ENCODE measurements at places on chromosomes 6 and 20.

DNA sequence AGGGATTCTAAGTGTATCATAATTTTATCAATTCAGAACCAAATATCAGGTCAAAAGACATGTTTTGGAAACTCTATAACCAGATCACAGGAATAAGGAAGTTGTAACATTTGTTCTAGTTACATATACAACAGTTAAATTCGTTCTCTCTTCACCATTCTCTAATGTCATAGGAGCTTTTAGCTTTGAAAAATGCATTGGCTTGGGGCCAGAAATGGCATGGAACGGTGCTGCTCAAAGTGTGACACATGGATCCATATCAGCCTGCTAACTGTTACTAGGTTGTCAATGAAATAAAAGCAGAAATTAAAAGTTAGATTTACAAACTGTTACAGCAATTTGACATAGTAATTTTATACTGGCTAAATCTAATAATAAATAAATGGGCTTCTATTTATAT, 120.3 kb downstream of the LCA5 start:
- no peak for DNase-seq

GRCh38 chr6:142027074-142027473, 105.7 kb upstream of the GJE1 start:
- DNase-seq = no peak

DNA sequence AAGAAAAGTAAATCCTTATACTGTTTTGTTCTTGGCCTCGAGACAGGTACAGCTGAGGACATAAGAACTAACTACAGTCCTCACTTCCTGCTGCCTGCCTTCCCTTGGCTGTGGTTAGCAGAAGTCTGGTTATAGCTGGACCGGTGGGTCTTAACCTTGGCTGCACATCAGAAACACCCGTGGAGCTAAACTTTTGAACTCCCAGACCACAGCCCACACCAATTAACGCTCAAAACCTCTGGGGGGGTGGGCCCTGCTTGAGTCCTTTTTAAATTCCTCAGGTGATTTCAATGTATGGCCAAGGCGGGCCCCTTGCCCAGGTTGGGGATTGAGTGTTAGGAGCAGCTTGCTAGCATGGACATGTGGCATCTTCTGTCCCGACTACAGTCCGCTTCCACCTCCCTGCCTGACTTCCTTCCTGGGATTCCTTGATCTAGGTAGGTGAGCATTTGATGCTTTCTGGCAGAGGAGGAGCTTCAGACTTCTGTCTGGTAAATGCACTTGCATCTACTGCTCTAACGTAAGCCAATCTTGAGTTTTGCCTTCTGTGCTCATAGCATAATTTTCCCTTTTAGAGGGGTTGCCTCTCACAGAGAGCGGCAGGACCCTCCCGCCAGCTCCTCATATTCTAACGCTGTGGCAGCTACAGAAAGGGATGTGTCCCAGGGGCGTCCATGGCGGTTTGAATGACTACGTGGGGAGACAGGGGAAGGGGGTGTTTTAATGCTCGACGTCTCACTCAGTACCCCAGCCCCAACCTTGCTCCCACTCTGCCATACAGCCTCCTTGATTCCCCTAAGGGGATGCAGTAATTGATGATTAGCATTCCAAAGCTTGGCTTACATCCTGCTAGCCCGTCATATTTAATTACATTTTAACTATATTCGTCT, 390.1 kb downstream of the ZFAND3 start:
- DNase-seq = no peak

DNA sequence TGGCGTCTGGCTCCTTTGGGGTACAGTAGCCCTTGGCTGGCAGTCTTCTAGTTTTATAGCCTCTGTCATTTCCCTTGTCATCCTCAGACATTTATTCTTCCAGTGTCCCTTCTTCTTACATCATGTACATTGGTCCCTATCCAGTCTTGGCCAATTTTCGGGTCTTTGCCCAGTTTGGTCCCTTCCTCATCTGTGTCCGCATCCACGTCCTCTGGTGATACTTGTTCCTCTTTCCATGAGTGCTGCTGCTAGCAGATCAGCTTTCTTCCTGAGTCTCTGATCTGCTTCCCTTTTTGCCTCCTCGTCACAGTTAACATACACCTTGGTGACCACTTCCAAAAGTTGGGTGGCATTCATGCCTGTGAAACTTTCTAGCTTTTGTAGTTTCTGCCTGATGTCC, 86.2 kb upstream of the GPR6 start:
- peak; percentile 12 for DNase-seq

- no peak for DNase-seq
Measured at GRCh38 chr20:33279261-33279910, 3.6 kb upstream of the BPIFB1 start.

DNA sequence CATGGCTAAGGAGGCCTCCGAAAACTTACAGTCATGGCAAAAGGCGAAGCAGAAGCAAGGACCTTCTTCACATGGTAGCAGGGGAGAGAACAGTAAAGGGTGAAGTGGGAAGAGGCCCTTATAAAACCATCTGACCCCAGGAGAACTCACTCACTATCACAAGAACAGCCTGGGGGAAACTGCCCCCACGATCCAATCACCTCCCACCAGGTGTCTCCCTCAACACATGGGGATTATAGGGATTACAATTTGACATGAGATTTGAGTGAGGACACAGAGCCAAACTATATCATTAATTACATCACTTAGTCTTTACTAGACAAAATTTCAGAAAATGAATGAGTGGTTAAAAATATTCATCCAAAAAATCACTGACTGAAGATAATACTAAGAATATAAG, 453.6 kb downstream of the COL12A1 start:
- no peak for DNase-seq

DNA sequence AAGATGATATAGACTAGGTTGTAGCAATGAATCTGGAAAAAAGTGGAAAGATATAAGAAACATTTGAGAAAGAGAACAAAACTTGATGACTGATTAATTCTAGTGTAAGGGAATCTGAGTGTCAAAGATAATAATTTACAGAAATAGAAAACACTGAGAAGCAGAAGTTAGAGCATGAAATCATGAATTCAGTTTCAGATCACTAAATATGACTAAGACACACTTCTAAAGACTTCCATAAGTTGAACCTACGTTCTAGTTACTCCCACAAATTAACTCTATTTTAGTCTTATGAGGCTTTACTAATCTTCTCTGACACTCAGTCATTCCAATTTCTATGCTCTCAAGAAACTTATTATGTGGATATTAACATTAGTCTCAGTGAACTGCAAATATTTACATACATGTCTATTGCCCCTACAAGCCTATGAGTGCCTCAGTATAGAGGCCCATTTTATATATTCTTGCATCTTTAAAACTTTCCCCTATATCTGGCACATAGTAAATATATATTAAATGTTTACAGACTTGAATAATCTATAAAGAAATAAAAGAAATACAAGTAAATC, 30.4 kb downstream of the IBTK start:
- DNase-seq = no peak

DNA sequence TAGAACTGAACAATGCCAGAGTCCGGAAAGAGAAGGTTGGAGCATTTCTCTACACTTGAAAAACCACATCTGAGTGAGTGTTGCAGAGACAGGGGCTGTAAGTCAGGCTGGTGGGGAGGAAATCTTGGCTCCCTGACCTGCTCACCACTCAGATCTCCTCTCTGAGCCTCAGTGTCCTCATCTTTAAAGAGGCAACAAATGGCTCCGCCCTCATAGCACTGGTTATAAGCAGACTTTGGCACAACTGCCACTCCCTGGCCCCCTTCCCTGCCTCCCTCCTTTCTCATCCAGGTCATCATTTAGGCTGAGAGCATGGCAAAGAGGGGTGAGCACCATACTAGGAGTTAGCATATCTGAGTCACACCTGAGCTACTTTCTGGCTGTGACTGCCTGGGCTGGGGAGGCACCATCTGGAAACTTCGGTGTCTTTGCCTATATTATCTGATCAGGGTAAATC, 10.6 kb downstream of the SIRPG start:
- no peak for DNase-seq

DNA sequence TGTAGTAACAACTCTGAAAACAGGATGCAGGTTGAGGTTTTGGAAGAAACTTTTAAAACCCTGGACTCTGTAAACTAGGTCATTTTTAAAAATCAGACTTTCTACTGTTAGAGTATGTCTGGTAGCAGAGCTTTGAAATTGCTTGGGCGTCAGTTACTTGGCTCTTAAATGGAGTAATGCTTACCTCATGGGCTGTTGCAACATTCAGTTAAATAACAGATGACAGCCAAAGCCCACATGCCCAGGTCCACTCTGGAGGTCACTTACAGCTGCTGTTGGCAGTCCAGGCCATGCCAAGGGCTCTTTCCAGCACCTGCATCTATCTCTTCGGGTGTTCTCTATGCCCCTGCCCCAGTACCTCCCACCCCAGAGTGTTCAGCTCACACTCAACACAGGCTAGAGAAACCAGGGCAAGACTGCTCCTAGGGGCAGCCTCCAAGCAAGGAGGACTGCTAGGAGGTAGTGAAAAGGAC, 96.4 kb downstream of the BANF2 start:
- DNase-seq = no peak

DNA sequence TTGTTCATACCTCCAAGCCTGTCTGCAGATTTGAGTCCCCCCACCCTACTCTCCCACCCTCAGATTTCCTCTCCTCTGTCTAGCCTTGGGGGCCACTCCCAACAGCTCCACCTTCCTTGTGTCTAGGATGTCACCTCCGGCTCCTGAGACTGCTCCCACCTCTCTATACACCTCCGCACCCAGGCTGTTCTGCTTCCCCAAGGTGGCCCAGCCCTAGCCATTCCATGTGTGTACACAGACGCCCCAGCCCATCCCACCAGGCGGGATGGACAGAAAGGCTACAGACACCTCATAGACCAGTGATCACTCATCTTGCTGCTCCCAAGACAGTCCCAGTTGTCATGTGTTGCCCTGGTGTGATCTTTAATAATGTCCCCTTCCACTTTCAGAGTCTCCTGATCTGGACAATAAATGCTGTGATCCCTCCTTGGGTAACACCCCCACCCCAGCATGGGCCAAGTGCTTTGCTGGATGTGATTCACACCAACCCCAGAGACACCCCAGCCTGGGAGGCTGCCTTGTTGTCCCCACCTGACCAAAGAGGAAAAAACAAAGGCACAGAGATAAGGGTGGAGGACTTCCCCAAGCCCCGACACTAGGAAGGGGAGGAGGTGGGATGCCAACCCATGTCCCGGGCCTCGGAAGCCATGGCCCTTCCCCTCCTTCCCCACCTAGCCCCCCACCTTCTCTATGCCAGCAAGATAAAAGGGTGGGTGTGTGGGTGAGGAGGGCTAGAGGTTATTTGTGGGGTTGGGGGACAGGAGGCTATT, 36.1 kb downstream of the MDFI start:
- DNase-seq = no peak

GRCh38 chr6:145036848-145037567, 698.3 kb downstream of the EPM2A start:
- no peak for DNase-seq

DNA sequence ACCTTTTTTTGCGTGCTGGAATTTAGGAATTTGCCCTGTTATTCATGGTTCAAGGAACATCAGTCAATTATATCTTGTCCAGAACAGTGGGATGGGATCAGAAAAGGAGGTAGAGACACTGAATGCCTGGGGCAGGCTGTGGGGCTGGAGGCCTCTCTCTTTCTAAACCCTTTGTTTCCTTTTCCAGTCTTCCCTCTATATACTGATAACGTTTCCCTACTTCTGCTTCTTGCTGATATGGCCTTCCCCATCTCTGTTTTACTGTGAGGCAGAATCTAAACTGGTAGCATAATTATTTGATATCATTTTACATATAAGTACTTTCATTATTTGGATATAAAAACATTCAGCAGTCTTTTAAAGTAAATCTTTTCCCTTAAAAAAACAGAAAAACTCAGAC, 67.5 kb downstream of the DNAH8 start:
- no peak for DNase-seq

- no peak for DNase-seq
Measured at GRCh38 chr6:24940311-24940917, 4.7 kb upstream of the RIPOR2 start.

DNA sequence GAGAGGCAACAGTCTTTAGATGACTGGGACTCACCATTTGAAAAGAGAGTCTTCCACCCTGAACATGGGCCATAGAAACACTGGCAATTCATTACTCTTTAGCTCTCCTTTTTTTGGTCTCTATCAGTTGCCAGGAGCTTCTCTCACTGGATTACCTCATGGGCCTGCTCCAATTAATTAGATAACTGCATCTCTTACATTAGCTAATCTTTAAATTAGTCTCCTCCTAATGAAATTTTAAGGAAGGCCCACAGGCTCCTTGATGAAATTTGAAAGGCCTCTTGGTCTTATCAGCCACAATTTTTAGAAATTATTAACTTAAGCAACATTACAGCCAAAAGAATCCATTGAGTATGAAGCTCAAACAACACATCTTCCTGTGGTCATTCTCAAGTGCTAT, 184.4 kb downstream of the UNC5CL start:
- no peak for DNase-seq

- DNase-seq = no peak
Measured at GRCh38 chr6:33758815-33759216, 12.1 kb upstream of the IP6K3 start.

GRCh38 chr6:124495665-124496190, 466.5 kb upstream of the RNF217 start:
- no peak for DNase-seq

DNA sequence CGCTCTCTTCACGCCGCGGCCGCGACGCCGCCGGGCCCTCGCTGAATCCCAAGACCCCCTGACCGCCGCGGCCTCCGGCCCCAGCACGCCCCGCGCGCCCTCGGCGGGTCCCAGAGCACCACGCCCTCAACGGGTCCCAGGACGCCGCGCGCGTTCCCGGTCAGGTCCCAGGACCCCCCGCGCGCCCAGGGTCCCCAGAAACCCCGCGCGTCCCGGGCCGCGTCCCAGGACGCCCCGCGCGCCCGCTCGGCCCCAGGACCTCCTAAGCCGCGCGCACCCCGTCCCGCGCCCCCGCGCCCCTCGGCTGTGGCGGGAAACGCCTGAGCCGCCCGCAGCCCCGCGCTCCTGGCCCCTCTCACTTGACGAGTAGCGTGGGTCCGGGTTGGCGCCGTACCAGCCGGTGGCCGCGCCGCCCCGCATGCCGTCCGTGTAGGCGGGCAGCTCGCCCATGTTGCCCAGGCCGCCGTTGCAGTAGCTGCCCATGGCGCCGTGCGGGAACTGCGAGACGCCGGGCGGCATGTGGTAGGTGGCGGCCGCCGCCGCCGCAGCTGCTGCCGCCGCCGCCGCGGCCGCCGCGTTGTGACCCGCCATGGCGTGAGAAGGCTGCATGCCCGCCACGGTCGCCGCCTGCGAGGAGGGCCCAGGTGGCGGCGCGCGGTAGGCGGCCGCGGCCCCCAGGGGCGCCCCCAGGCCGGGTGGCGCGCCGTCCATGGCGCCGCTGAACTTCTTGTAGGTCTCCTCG, 556 bp downstream of the NKX2-4 start:
- DNase-seq = no peak

GRCh38 chr6:109467696-109468095, 12.1 kb upstream of the MICAL1 start:
- DNase-seq = no peak

- DNase-seq = no peak
Measured at GRCh38 chr6:170224694-170225660, 65.9 kb downstream of the DLL1 start.
